ENCODE measurements at places on chromosomes 7 and 10.

GRCh38 chr10:25083546-25084111 is 67.2 kb downstream of the THNSL1 start:
- DNase-seq: peak; percentile 96

GRCh38 chr7:88357294-88357693 is 50.6 kb upstream of the STEAP4 start:
- no peak for DNase-seq

DNA sequence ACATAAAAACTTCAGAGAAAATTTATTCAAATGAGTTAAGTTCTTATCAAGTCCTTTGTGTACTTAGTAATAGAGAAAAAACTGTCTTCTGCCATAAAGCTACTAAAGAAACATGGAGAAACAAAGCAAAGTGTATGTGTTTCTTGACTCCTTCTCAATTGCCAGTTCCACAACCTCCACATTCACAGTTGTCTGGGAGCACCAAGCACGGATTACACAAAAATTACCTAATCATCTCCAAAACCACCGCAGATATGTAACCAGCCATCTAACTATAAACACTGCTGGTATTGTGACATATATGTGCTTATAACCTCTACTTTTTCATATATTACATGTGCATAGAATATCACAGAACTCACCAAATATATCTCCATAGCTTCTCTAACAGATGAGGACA is 23.1 kb downstream of the MAGI2 start:
- no peak for DNase-seq

DNA sequence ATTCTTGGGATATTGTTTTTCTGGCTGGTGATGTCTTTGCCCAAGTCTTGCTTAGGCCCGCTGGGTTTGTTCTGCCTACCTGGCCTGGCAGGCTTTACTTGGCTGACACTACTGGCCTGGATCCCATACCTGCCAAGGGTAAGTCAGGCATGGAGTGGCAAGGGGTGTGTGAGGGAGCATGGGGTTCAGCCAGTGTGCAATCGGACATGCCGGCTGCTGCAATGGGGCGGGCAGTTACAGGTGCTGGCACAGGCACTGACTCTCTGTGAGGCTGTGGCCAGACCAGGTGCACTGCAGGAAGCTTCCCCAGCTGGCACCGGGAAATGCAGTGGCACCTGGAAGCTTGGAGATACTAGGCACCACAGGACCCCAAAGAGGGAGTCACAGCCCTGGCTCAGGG is 168.4 kb downstream of the PON1 start:
- DNase-seq: no peak

DNA sequence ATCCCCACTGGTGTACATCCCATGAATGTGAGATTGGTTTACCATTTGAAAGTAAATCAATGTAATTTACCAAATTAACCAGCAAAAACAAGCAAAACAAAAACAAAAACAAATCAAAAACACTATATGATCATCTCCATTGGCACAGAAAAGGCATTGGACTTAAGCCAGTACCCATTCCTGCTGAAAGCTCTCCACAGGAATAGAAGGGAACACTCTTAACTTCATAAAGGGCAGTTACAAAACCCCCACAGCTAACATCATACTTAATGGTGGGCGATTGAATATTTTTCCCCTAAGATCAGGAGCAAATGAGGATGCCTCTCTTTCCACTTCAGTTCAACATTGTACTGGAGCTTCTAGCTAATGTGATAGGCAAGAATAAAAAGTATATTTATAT is 34.1 kb downstream of the PRKG1 start:
- DNase-seq: no peak
